ENCODE measurements at places on chromosomes 16 and 17. TPM values are rescaled to one million over a fixed set of nuclear protein-coding genes. Genes with fewer than 3 reads are reported as not detected.

CCL17 gene
- not detected for total RNA-seq

DLX3 gene
- total RNA-seq = 0.44 TPM

- no peak overlapping the region for H3K4me3 ChIP-seq
- H3K36me3 ChIP-seq = no peaks in the 10 kb centered on the region
- no peak for DNase-seq
- H3K4me1 ChIP-seq = no peaks in the 10 kb centered on the region
- no peaks in the 10 kb centered on the region for H3K27me3 ChIP-seq
- no peak overlapping the region for H3K27ac ChIP-seq
Measured at GRCh38 chr16:89040861-89041570, 52.6 kb upstream of the ACSF3 start.

AOC2 gene
- 9.8 TPM for total RNA-seq

GRCh38 chr16:85593494-85594221 lies 19.5 kb upstream of the GSE1 start:
- H3K36me3 ChIP-seq = no peaks in the 10 kb centered on the region
- no peak overlapping the region for H3K27ac ChIP-seq
- no peak for DNase-seq
- H3K27me3 ChIP-seq = no peaks in the 10 kb centered on the region
- no peak overlapping the region for H3K4me3 ChIP-seq

RBFOX1 gene
- total RNA-seq = 1.6 TPM

GRCh38 chr17:50834429-50835300 lies 721 bp upstream of the WFIKKN2 start:
- no peak for DNase-seq
- no peaks in the 10 kb centered on the region for H3K36me3 ChIP-seq
- H3K27ac ChIP-seq = 0 out of 2 replicates have a peak overlapping the region, but pooled peaks have one; percentile 15
- H3K27me3 ChIP-seq = no peaks in the 10 kb centered on the region
- H3K4me3 ChIP-seq = no peak overlapping the region

ODAD4 gene
- 1.2 TPM for total RNA-seq

All from WTC11 (cell line).